Urothelium cell line (cell line): ENCODE measurements at places on chromosomes 12 and 14.

DNA sequence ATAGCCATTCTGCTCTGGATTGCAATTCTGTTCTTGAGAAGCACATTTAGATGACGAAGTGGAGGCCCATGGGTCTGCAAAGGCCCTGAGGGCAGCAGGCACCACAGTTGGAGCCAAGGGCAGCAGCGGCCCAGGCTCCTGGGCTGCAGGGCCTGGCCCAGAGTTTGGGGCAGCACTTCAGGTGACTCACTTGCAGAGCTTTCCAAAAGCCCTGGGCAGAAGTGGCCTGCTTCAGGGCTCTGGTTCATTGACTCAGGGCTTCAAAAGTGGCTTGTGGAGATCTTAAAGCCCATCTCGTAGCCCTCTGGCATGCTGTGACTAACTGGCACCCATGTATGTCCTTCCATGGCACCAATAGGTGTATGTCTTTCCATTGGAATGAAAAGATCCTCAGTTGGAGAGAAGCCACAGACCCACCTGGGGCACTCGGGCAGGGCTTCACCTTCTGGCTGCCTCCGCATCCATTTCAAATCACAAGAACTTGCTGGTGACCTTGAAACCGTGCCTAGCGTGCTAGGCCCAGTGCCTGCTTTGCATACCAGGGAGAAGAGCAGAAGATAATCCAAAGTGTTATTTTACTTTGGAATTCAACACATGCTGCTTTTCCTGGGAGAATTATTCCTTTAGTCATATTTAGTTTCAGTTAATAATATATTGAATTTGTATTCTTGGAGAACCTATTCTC, 106.7 kb downstream of the PRMT8 start:
- DNase-seq = no peak

GRCh38 chr12:24244801-24245200, 295.3 kb upstream of the SOX5 start:
- DNase-seq = peak; percentile 17

GRCh38 chr14:71485833-71486232, 446.4 kb upstream of the RGS6 start:
- DNase-seq = no peak

GRCh38 chr12:103457471-103457870, 38.3 kb downstream of the C12orf42 start:
- no peak for DNase-seq

- no peak for DNase-seq
Measured at GRCh38 chr12:125210104-125210755, 145.0 kb downstream of the AACS start.

DNA sequence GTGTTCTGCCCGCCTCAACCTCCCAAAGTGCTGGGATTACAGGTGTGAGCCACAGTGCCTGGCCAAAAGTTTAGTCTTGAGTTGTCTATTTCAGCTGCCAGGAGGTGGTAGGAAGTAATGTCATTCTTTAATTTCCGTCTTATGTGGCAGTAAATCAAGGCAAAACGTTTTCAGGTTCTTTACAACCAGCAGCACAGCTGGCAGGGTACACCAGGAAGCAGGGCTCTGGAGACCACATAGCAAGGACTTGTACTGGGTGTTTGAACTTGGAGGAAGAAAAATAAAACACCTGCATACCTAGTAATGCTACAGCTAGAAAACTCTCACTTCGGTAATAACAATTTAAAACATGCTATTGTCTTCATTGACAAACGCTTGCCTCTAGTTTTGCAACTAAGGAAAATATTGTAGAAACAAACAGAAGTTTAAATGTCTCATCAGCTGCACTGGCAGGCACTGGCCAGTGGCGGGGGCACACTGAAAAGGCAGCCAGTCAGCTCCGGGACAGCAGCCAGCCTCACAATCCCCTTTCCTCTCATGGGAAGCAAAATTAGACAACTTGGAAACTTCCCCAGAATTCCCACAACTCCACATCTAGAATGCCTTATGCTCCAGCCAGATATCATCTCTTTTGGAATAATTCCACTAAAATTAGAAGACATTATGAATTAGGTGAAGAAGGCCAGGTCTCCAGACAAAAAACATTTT, 72.2 kb downstream of the CLIP1 start:
- DNase-seq = no peak

- no peak for DNase-seq
Measured at GRCh38 chr14:57022608-57023007, 212.3 kb upstream of the OTX2 start.

DNA sequence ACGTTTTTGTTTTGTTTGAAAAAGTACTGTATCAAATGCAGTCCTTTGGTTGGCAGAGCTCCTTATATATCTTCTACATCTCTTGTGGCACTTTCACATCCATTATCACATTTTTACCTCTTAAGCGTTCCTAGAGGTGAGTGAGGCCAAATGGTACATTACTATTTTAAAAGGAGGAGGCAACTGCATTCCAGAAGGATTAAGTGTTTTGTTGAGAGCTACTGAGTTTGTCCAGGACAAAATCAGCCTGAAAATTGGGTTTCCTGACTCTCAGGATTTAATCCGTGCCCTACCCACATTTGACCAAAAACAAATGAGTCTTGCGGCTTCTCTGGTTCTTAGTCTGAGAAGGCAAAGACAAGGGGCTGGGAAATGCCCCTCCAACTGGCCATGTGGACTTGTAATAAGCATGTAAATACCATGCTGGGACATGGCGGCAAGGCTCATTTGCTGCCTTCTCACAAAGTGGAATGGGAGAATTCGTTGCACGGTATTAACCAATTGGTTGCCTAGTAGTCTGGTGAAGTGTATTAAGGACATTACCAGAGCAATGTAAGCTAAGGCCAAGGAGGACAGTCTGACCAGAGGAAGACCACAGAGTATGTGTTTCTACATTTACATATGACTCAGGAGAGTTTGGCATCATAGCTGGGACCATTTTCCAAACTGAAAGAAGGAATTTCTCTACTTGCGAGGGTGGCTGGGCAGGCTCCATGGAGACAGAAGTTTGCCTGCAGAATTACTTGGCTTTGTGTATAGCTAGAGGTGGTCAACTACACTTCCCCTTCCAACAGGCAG, 175.8 kb upstream of the PLXNC1 start:
- DNase-seq = peak; percentile 3

DNA sequence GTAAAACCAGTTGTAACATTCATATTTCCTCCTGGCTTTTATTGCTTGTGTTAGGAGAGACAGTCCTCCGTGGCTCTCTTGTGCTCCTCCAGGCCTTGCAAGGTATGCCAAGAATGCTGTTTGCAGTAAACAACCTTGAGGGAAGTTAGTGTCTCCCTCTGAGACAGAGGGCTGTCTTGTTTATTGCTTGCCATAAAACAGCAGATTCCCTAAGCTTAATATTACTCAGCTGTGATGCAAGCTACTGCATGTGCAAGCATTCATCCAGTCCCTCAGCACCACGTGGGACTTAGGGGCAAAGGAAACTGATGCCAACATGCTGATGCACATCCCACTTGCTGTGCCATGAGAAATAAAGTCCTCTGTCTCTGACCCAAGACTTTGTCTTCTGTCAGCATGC, 6.6 kb downstream of the POMT2 start:
- no peak for DNase-seq

DNA sequence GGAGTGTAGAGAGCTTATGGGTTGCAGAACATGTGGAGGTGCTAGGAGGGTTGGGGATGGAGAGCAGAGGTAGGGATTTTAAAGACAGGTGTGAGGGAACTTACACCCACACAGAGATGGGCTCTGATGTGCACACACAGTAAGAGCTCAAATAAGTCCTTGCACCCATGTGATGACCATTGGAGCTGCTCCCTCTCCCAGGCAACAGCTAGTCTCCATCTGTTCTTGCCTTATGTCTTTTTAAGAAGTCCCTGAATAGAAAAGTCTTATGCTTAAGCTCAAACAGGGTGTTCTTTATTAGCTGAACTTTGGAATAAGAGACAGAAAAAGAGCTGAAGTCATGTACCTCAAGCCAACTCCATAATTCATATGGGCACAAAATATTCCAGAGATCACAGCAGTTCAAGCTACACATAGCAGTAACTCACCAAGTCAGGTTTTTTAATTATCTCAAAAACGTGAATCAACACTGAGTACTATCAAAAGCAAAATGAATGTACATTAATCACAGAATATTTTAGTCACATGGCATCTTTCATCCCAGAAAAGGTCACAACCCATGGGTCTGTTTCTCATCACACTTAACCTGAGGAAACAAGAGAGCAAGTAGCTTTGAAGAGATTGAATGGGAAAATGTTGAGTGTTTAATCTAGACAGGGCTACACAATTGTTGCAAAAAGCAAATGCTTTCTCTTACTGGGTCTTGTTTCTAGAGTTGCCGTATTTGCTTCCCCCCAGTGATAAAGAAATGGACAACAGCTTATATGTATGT, 1513.6 kb upstream of the SEL1L start:
- no peak for DNase-seq

DNA sequence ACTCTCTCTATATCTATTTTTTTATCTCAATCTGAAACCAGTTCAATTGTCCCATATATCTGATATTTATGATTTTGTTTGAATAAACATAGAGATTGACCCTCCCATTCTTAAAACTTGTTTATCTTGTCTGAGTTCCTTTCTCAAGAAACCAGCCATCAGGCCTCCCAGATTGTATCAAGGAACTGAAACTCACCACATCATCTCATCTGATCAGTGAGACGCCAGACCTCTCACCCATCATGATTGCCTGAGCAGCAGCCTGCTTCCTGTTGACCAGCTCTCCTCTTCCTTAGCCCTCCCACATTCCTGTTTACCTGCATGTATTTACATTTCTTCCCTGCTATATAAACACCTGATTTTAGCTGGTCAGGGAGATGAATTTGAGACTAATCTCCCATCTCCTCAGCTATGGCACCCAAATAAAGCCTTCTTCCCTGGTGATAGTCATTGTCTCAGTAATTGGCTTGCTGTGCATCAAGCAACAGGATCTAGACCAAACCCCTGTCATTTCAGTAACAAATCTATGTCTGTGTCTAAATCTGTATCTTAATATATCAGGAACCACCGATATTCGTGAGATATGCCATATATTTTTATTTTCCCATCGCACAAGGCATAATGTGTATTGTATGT, 323.6 kb downstream of the TMTC2 start:
- DNase-seq = no peak

DNA sequence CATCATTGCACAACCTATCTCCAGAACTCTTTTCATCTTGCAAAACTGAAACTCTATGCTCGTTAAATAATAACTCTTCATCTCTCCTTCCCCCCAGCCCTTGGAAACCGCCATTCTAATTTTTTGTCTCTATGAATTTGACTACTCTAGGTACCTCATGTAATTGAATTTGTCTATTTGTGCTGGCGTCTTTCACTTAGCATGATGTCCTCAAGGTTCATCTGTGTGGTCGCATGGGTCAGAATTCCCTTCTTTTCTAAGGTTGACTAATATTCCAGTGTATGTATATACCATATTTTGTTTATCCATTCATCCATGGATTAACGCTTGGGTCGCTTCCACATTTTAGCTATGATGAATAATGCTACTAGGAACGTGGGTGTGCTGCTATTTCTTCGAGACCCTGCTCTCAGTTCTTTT, 80.1 kb downstream of the PLXNC1 start:
- DNase-seq = no peak

DNA sequence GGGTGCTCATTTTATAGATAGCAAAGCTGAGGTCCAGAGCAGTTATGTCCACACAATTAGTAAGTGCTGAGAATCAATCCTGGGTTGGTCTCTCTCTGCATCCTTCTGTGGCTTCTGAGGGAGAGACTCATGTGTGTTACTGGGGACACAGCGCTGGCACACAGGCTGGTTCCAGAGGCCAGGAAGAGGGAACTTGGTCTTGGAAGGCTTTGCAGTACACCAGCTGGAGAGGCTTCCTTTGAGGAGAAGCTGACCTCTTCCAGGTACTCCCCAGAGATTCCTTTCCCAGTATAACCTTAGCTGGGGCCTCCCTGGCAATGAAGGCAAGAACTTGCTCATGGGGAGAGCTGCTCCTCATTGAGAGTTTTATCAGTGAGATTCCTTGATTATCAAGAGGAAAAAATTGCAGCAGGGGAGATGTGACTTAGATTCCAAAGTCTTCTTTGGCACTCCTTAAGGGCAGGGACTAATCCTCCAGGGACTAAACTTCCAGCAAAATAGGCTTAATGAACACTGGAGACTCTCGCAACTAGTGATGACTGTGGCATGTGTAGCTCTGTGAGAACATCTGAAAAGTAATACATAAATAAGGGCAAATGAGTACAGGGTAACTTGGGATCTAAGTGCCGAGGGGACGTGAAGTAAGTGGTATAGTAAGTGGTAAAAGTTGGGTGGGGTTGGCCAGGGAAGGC, 13.9 kb upstream of the KRT80 start:
- DNase-seq = no peak

GRCh38 chr12:67276421-67276820, 7.3 kb downstream of the CAND1 start:
- DNase-seq = no peak

GRCh38 chr12:111045941-111046340, 125.6 kb upstream of the MYL2 start:
- DNase-seq = no peak

- no peak for DNase-seq
Measured at GRCh38 chr12:5771756-5772155, 173.3 kb downstream of the ANO2 start.

DNA sequence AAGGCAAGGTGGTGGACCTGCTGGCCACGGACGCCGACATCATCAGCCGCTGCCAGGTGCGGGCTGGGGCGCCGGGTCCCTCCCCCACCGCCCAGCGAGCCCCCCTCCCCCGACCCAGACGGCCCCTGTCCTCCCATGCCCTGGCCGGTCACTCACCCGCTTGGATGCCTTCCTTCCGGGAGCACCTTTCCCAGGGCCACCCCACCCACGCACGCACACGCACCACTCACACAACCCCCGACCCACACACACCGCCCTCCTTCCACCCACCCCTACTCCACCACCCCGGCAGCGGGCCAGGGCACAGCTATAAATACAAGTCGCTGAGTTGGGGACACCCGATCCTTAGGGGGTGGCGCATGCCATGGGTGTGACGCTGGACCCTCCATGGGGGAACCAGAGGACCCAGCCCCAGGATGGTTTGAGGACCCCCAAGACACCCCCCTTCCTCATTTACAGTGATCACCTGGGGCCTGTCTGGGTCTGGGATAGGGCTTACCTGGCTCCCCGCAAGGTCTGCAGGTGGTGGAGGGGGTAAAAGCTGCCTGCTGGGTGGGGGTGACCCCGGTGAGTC, 465 bp downstream of the ADSS1 start:
- DNase-seq = no peak

DNA sequence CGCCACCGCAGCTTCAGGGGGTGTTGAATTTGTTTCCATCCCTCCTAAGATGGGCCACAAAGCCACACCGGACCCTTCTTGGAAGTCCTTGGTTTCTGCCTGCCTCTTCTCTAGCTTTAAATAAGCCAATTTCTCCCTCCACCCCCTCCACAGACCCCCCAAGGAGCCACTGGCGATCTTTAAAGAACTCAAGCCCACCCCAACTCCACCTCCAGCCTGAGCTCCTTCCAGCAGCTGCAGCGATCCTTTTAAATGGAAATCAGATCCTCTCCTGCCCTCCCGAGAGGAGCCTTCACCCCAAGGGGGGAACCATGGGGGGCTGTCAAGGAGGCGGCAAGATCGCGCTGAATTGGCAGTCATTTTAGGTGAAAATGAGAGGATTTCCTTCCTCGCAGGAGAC, 133.1 kb downstream of the NCOR2 start:
- no peak for DNase-seq

GRCh38 chr12:43349863-43350262, 202.1 kb downstream of the ADAMTS20 start:
- no peak for DNase-seq
